K562 (cell line): ENCODE measurements at places on chromosomes 3 and 15.

DNA sequence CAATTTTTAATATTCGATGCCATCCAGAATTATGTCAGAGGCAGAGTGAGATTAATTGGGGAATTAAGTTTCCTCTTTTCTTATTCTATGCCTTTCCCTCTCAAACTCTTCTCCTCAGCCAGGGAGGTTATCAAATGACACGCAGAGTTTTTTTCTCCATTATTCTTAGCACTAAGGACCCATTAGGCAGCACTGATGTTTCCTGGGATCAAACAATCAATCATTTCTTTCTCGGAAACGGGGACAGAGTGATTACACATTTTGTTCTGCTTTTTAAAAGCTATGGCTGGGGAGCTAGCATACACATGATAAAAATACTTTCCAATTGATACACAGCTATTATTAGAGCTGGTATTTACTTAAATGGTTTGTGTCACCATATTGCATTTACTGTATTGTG lies 35.3 kb upstream of the PSMD6 start:
- no peak for DNase-seq

- DNase-seq, result no peak
Measured at GRCh38 chr3:155641956-155642355, 102.9 kb downstream of the PLCH1 start.

DNA sequence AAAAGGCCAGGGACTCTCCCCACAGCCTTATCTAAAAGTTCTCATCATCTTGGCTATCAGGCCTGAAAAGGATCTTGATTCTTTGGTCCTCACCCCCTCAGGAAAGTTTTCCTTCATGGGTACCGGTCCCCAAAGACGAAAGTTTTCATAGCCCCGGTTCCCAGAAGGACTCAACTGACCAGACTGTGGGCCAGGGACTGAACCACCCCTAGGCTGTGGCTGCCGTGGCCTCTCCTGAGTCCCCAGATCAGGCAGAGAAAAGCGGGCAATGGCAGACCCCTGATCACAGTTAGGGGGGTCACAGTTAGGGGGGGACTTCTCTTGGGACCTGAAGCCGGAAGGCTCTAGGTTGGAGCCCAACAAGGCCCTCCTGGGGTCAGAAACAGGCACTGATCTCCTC lies 54.8 kb downstream of the LHFPL4 start:
- no peak for DNase-seq

DNA sequence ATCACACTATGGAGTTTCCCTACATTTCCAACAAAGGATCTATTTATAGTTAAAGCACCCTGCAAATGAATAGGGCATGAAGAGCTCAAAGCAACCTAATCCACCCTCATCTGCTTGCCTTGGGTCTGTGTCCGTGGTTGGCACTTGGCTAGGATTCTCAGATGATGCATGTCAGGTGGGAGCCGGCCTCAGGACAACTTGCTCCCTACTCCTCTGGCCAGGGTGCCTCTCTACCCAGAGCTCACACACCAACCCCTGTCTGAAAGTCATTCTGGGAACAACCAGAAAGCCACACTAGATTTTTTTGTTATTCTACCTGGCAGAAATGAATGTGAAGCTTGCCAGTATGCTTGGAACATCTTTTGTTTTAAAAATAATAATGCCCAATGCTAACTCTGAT lies 13.2 kb downstream of the ARHGEF3 start:
- DNase-seq, result no peak

DNA sequence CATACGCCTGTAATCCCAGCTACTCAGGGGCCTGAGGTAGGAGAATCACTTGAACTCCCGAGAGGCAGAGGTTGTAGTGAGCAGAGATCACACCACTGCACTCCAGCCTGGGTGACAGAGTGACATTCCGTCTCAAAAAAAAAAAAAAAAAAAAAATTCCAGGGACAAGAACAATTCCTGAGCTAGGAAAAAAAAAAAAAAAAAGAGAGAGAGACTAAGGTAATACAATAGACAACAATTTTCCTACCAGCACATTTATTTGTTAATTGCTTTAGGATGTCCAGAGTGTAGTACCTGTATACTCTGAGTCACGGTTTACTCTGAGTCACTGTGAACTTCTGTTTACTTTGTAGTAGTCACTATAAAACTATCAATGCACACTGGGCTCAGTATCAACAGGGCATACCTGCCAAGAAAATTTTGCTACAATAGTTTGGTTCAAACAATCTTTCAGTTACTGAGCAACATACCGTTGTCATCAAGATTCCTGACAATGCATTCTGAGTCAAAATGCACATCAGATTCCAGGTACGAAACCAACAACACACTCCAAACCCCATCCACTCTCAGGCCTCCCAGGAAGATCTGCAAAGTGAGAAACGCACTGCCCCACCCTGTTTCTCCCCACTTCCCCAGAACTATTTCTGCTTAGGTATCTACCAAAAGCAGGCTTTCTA lies 28.3 kb downstream of the IGF2BP2 start:
- DNase-seq, result no peak

DNA sequence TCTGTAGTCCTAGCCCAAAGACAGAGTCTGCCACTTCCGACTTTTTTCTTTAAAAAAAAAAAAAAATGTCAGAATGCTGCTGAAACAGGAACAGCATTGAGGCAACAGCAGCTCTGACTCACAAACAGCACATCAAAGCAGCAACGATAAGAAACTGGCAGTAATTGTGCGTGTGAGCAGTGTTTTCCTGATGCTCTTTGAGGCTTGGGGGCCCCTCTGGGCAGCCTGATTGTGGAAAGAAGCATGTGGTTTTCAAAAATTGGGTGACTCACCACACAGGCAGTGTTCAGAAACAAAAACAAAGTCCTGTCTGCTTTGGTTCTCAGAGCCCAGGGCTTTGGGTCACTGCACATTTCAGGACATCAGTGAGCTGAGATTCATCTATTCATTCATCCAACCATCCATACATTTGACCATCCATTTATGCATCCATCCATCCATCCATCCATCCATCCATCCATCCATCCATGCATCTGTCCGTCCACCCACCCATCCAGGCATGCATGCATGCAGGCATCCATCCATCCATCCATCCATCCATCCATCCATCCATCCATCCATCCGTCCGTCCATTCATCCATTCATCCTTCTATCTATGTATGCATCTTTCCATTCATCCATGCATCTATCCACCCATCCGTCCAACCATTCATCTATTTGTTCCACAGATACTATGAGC lies 308.4 kb downstream of the RPLP1 start:
- DNase-seq, result no peak

GRCh38 chr3:62010989-62011388 lies 362.4 kb downstream of the FEZF2 start:
- no peak for DNase-seq

GRCh38 chr15:68729789-68730411 lies 90.8 kb downstream of the ANP32A start:
- no peak for DNase-seq

DNA sequence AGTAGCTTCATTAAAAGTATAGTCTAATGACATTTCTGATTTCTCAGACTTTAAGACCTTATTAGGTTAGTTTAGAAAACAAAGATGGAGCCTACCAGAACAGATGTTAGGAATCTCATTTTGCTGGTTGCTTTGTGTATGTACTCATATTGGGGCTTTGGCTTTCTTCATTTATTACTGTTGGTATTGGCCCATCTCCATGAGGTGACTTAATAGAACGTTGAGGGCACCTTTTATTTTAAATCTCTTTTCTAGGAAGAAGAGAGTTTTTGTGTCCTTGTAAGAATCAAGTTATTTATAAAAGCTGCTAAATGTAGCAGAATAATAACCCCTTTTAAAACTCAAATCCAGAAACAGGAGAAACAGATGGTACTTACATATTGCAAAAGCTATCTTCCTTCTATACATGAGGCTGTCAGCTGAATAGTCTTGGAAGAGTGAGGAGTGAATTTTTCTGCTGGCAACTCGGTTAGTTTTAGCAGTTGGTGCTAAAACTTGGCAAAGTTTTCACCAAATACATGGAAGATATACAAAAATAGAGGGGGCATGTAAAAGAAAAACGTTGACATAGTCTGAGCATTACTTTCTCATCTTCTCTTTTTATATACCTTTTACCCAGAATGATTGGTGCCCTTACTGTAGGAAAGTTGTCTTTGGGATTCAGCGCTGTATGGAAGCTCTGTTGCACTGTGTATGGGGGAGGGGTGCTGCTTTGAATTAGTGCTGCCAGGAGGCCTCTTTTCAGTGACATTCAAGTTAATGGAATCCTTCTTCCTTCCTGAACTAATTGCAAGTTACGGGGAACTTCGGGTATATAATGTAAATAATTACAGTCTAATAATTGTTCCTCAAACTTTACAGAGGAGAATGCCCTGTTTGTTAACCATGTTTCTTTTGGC lies 35.8 kb downstream of the CTNNB1 start:
- no peak for DNase-seq

DNA sequence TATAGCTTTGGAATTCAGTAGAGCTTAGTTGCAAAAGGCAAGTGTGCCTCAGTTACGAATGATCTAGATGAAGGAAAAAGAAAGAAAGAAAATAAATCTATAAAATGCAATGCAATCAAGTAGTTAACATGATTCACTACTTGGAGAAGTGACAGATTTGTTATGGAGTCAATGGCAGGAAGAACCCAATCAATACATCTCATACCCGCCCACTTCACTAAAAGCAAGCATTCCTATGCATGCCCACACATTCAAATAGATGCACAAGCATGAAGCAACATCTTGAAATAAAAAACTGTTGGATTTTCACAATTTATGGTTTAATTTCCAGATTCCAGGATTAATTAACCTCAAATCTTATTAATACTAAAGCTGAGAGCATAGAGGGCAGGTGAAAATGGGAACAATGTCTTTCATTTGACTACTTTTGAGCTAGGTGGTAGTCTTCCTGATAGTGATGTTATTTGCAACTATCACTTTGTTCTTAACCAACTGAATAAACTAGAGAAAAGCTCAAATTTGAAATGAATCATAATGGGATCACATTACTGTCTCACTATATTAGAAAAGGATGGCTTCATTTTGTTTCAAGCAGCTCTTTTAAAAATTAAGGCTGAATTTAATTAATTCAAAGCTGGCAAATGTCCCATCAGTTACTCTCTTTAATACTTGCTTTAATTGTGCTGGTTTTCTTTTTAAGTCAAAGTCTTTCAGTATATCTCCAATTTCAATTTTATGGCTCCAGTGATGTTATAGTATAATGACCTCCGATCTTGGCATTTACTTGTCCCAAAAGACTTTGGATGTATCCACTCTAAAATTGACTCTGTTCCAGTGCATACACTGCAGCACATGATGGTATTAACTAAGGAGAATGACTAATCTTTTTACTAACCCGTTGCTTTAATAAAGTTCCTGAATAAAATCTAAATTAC lies 46.7 kb upstream of the CCDC50 start:
- no peak for DNase-seq

DNA sequence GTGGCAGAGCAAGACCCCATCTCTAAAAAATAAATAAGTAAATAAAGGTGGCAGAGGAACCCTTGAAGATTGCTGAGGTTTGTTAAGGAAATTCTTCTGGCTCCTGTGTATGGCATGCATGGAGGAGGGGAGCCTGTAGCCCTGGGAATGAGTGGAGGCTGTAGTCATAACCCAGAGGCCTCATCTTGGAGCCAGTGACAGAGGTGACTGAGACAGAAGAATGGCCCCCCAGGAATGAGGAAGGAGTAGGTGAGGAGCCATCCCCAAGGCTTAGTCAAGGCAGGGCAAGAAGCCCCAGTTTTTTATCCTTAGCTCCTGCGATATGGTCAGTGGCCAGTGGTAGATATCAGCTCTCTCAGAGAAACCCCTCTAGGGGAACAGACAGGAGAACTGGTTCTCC lies 46.5 kb downstream of the BSN start:
- DNase-seq, result no peak

- no peak for DNase-seq
Measured at GRCh38 chr15:87490666-87491065, 765.9 kb downstream of the NTRK3 start.

GRCh38 chr3:6147883-6148282 lies 713.0 kb upstream of the GRM7 start:
- no peak for DNase-seq

- peak; percentile 62 for DNase-seq
Measured at GRCh38 chr3:129690406-129690805, 83.9 kb upstream of the PLXND1 start.

DNA sequence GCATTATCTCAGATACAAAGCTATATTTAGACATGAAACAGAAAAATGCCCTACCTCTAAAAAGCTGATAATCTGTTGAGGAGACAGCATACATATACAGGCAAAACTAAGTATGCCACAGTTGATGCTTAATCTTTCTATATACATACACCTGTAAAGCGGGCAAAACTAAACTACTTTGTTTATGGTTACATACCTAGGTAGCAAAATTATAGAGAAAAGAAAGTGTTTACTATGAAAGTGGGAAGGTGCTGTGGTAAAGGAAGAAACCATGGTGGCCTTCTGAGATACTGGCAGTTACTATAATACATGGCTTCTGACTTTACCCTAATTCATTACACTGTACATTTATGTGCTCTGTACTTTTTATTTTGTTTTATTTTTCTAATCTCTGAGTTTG lies 36.0 kb upstream of the NR1I2 start:
- no peak for DNase-seq

- DNase-seq, result no peak
Measured at GRCh38 chr3:52433328-52433995, 11.4 kb downstream of the SEMA3G start.

DNA sequence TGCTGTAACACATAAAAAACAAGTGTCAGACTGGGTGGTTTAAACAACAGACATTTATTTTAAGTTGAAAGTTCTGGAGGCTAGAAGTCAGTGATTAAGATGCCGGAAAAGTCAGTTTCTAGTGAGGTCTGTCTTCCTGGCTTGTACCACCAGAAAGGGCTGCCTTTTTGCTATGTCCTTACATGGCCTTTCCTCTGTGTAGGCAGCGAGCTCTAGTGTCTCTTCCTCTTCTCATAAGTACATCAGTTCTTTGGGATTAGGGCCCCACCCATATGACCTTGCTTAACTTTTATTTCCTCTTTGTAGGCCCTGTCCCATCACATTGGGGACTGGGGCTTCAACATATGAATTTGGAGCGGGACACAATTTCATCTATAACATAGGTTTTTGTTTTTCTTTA lies 128.0 kb downstream of the BBX start:
- no peak for DNase-seq

DNA sequence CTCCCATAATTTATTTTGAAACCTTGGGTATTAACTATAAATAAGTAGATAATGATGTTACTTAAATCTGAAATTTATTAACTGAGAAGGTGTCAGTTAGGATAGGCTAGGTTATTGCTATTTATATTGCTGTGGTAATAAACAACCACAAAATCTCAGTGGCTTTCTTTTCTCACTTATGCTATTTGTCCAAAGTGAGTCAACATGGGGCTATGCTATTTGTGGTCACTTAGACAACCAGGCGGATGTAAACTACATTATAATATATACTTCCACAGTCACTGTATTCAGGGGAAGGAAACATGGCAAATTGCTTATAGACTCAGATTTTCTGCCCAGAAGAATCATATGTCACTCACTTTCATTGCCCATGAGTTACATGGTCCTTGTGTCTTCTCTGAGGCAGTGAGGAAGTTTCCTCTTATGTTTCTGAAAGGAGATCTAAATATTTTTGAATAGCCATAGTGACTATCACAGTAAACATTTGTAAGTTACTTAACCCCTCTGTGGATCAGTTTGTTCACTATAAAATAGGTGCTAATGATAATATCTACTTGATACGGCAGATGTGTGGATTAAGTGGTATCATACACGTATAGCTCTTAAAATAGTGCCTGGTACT lies 19.8 kb downstream of the HMG20A start:
- DNase-seq, result no peak

GRCh38 chr3:108079877-108080276 lies 11.0 kb downstream of the CD47 start:
- DNase-seq, result no peak
